ENCODE measurements at places on chromosomes 3 and 15.
A peak's percentile ranks its signal among the peaks of the same experiment; 100 is the strongest.

DNA sequence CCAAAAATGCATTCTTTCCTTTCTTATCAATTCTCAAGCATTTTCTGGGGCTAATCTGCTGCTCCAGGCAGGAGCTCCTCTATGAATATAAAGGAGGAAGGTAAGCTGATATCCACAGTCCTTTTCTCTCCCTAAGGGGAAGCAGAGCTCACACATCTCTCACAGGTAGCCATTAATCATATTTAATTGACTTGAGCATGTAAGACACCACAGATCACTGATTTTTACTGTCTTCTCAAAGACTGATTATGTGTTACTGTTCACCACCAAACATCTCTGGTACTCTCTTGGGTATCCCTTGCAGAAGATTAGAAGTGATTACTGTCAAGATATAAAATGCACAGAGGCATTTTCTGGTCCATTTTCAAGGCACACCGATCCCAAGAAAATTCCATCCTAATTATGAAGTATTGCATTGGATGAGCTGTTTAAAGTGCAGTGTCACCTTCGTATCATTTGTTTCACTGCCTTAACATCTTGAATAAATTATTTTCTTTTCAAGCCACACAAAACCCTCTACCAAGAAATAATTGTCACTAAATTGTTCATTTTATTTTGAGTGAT is 100.7 kb downstream of the ARPP21 start:
- DNase-seq: no peak

DNA sequence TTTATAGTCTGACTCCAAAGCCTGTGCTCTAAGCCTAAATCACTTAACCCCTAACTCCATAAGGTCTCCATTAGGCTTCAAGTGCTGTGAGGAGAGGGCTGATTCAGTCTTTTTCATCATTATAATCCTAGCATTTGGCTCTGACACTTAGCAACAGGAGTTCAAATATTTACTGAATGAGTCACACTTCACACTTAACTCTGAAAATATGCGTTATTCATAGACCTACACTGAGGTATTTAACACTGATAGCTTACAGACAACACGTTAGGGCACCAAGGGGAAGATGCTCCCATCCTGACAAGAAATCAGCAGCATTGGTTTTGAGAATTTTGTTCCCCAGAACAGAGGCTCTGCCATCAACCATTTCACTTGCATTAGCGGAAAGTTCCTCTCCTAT is 53.5 kb downstream of the MSL2 start:
- DNase-seq: peak; percentile 83

DNA sequence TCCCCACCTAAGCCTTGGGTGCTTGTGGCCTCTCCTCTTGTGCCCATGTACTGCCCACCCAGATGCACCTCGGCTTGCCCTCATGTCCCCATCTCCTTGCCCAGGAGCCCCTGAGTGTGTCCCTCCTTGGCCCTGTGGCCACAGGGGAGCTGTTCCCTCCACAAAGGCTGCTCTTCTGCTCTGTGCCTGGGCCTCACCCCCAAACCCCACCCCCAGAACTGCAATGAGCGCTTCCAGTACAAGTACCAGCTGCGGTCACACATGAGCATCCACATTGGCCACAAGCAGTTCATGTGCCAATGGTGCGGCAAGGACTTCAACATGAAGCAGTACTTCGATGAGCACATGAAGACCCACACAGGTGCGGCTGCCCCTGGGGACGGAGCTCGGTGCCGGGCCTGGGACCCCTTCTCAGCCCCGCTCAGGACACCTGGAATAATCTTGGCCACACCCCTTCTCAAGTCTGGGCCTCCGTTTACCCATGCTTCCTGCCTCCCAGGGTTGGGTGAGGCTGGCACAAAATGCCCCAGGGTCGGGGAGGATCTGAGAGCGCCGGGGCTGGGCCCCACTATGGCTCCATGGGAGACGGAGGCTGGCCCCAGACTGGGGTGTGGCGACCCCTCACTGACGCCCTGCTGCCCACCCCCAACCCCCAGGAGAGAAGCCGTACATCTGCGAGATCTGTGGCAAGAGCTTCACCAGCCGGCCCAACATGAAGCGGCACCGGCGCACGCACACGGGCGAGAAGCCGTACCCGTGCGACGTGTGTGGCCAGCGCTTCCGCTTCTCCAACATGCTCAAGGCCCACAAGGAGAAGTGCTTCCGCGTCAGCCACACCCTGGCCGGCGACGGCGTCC is 10.3 kb downstream of the ZBTB47 start:
- no peak for DNase-seq

DNA sequence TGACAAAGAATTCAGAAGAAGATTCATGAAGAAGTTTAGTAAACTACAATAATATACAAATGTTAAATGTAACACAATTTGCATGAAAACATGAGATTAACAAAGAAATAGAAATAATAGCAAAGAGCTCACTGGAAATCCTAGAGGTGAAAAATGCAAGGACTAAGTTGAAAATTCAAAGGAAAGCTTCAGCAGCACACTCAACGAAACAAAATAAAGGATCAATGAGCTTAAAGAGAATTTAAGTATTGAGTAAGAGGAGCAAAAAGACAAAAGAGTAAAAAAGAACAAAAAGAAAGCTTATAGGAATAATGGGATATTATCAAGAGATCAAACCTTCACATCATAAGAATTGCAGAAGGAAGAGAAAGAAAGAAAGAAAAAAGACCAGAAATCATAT is 583.8 kb upstream of the NECTIN3 start:
- no peak for DNase-seq

DNA sequence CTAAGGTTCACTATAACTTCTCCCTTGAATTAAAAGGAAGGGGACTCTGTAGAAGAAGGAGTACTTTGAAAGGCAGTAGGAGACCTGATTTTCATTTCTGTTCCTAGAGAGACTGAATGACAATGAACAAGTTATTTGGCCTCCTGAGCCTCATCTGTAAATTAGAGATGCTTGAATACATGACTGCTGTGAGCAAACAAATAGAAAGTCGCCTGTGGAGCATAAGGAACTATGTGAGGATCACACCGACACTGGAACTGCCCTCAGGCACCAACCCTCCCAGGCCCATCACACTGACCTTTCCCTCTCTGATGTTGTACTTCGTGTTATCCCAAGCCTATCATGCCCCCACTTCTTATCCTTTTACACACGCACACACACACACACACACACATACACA is 48.6 kb downstream of the IMPG2 start:
- DNase-seq: no peak

DNA sequence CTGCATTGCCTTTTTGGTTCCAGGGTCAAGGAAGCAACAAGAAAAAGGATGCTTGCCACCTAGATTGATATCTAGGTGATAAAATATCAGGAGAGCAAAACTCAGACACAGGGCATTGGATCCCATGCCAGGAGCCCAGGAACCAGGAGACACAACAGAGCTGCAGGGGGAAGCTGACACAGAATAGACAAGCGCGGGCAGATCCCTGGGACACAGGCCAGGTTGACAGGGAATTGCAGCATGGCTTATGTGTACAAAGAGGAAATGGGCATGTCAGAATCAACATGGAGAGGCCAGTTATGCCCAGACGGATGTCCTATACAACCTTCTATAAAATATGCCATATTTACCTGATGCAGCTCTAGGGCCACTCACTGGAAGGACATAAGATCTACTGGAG is 84.2 kb downstream of the SEMA6D start:
- peak; percentile 70 for DNase-seq

DNA sequence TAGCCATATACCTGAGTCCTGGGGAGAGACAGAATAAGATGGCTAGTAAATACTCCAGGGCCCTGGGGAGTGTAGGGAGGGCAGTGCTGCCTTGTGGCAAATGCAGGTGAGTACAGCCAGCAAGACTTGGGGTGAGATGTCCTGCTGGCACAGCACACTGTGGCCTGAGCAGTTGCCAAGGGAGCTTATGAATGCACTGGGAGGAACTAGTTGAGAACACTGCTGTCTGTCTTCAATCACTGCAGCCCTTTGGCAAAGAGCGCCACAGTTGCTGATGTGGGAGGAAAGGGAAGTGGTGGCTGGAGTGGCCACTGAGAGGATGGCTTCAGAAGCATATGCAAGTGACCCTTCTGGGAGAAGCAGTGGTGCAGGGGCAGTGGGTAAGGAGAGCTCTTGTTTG is 264.6 kb downstream of the RORA start:
- no peak for DNase-seq

DNA sequence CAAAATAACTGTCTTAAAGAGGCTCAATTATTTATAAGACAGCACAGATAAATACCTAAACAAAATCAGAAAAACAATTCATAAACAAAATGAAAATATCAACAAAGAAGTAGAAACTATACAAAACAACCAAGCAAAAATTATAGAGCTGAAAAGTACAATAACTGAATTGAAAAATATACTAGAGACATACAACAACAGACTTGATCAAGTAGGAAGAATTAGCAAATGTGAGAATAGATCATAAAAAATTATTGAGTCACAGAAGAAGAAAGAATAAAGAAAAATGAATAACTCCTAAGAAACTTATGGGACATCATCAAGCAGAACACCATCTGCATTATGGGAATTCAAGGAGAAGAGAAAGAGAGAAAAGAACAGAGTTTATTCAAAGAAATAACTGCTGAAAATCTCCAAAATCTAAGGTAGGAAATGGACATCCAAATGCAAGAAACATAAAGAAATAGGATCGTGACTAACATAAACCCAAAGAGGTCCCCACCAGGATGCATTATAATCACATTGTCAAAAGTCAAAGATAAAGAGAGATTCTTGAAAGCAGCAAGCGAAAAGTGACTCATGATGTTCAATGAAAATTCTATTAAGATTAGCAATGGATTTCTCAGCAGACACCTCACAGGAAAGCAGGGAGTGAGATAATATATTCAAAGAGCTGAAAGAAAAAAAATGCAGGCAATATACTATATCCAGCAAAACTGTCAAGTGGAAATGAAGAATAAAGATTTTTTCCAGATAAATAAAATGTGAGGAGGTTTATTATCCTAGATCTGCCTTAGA is 85.9 kb downstream of the DCLK3 start:
- DNase-seq: no peak

GRCh38 chr15:42059661-42060476 is 34.5 kb downstream of the PLA2G4D start:
- peak; percentile 37 for DNase-seq

- no peak for DNase-seq
These were observed 35.2 kb upstream of the SPPL2A start for GRCh38 chr15:50800715-50801114.

GRCh38 chr3:15579051-15579450 is 22.3 kb downstream of the HACL1 start:
- DNase-seq: no peak

DNA sequence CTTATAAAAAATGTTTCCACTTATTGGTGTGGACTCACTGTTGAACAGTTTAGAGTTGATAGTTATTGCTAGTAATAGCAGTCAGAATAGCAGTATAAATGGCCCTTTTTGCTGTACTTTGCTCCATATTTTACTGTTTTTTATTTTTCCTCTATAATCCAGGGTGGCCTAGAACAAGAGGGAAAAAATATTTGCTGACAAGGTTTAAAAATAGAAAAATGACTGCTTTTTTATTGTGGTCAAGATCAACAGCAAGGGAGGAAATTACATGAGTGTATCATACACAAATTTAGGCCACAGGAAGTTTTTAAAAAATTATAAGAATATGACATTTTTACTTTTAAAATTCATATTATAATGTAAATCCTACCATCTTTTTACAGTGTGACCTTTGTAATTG is 269.1 kb downstream of the WDR72 start:
- DNase-seq: no peak

DNA sequence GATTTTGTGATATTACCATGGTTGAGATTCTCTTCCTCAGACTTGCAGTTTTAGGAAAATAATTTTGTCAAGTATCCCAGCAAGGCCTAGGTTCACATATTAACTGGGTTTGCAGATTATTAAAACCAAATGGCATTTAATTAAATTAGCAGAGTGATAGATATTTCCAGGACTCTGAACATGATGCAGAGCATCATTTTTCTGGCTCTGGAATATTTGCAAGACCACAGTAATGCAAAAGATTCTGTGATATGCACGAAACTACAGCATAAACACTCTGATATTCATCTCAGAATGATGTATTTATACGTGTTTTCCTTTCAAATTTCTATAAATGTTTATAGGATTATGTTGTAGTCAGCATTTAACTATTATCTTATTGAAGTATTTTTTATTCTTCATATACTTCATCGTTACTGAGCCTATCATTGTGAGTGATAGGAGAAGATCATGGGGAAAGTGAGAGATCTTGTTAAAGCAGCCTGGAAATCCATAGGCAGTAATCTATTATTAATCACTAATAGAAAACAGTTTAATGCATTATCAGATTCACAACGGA is 1245.6 kb downstream of the OTOL1 start:
- no peak for DNase-seq

DNA sequence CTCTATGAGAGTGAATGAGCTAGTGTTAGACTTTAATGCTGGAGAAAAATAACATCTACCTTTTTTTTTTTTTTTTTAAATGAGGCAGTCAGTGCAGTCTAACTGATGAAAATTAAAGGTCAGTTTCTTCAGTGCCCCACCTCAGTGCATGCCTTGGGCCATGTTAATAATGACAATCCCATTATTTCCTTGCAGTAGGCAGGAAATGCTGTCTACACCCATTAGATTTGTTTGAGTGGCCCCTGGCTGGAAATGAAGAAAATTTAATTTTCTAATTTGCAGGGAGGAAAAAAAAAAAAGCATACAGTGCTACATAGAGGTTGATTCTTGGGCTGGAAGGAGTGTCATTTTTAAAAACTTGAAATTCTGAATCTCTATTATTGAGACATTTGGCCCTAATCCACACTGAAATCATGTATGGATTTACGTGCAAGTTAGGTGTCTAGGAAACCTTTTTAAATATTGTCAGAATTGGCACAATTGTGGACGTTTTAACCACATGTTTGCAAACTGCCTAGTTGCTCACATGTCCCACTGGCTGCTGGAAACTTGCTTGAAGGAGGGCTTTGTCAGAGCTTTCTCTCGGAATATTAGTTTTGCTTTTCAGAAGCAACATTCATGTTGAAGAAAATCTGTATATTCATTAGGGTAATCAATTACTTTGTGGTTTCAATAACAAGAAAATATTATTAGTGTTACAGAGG is 18.4 kb downstream of the FNDC3B start:
- DNase-seq: no peak

- no peak for DNase-seq
These were observed 381.2 kb upstream of the TBL1XR1 start for GRCh38 chr3:177578488-177578887.

DNA sequence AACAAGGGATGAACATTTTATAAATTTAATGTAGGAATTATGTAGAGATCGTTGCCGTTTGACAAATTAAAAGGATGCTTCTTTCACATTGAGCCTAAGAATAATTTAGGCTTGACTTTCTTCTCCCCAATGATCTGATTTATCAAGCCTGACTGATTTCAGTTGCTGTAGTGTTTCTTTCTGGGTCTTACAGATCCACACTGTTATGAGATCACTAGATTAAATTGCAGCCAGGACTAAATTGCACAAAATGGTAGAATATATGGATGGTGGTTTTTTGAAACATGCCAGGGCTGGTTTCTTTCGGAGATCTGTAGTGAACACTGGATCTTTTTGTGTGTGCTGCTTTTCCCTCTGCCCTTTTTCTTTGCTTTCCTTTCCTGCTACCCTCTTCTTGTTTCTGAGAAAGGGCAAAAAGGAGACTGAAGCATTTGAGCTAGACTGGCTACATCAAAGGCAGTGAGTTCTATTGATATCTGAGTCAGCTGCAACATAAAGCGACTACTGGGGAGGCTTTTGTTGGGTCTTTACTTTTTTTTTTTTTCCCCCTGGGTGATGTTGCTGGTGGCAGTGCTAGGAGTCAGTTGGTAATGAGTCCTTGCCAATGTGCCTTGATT is 83.0 kb downstream of the AKAP13 start:
- DNase-seq: no peak

All from RWPE1 (cell line).